Hematopoietic multipotent progenitor cell treated with erythropoietin and hydrocortisone succinate and interleukin-3 and kit ligand, for 17 days (in vitro differentiated cells): ENCODE measurements at places on chromosomes 2 and 18.

- no peak for DNase-seq
These were observed 106.0 kb downstream of the ZNF236 start for GRCh38 chr18:76928179-76928868.

DNA sequence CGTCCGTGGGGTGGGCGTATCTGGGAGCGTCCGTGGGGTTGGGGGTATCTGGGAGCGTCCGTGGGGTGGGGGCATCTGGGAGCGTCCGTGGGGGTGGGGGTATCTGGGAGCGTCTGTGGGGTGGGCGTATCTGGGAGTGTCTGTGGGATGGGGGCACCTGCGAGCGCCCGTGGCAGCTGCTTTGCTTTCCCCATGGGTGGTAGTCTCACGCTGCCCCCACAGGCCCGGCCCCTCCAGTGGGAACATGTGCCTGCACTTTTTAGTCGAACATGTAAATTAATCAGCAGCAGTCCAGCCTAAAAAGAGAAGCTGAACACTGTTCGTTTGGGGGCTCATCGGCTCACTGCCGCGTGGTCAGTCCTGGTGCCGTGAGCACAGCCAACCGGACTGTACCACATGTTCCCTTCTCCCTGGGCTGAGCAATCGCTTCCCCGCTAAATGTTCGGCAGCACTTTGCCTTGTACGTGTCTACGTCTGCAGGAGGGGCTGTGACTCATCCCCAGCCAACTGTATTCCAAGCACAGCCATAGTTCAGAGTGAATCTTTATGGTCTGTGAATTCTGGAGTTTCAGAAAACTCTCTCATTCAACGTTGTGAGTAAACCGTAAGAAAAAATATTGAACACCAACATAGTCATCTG lies 271.5 kb downstream of the AGAP1 start:
- DNase-seq = no peak

GRCh38 chr18:48608581-48608980 lies 69.8 kb downstream of the CTIF start:
- no peak for DNase-seq

GRCh38 chr2:47724221-47724981 lies 58.5 kb upstream of the MSH6 start:
- DNase-seq = no peak
